ENCODE measurements at places on chromosomes 13 and 19.
A peak's percentile ranks its signal among the peaks of the same experiment; 100 is the strongest.

- DNase-seq = no peak
Measured at GRCh38 chr13:40275636-40276035, 390.8 kb downstream of the FOXO1 start.

- DNase-seq = no peak
Measured at GRCh38 chr19:49328741-49329140, 3.8 kb upstream of the SLC6A16 start.

DNA sequence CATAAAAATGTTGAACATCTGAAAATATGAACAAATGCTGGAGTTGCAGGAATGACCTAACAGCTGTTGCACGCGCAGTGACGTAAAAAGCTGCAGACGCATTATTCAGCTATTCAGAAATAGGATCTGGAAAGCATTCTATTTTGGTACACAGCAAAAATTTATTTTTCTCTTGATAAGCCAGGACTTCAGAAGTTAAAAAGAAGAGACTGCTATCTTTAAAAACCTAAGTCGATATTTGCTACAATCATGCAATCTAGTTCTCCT, 36.9 kb upstream of the STARD13 start:
- DNase-seq = no peak

- DNase-seq = no peak
Measured at GRCh38 chr19:3458229-3459088, 21.9 kb downstream of the SMIM24 start.

GRCh38 chr13:66218583-66218982, 1011.6 kb downstream of the PCDH9 start:
- DNase-seq = no peak

GRCh38 chr13:45847554-45848224, 3.9 kb downstream of the SIAH3 start:
- no peak for DNase-seq

DNA sequence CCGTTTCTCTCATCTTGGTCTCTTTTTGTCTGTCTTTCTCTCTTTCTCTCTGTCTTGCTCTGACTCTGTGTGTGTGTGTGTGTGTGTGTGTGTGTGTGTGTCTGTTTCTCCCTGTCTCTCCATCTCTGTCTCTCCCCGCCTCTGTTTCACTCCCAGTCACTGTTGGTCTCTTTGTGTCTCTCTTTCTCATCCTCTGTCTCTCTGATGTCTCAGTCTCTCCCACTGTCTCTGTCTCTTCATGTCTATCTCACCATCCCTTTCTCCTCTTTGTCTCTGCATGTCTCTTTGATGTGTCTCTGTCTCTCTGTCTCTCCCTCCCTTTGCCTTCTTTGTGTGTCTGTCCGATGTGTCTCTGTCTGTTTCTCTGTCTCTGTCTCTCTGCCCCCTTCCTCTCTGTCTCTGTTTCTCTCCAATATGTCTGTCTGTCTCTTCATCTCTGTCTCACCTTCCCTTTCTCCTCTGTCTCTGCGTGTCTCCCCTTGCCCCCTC, 2.5 kb downstream of the NFIC start:
- DNase-seq = no peak

GRCh38 chr13:72781451-72782439, at the start of the genes DIS3 and PIBF1:
TSS of gene DIS3 (minus strand) at chr13:72781900. CDS start at chr13:72781832, 68 bp downstream.
TSS of gene PIBF1 (plus strand) at chr13:72782133. CDS start at chr13:72783470, 1,337 bp downstream.
- DNase-seq = peak; percentile 95

- DNase-seq = no peak
Measured at GRCh38 chr13:49042476-49042875, 66.8 kb downstream of the FNDC3A start.

GRCh38 chr13:86581706-86582105, 782.5 kb upstream of the SLITRK6 start:
- no peak for DNase-seq

GRCh38 chr13:107867701-107868661, 347.4 kb downstream of the LIG4 start:
- DNase-seq = no peak

GRCh38 chr13:74040200-74040599, 94.0 kb downstream of the KLF12 start:
- DNase-seq = no peak

DNA sequence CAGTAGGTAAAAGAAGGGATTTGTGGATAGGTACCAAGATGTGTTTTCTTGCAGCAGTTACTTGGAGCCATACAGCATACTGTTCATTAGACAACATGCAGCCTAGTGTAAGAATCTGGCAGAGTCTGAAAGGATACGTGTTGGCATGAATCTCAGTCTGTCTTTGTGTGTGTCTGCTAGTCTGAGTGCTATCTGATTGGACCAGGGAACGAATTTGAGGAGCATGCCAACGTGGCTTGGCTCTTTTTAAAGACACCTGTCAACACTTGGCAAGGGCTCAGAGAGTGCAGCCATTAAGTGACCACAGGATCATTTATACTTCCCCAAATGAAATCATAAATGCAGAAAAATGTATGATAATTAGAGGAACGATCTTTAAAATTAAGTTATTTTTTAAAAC, 27.6 kb upstream of the ATXN8OS start:
- DNase-seq = no peak

DNA sequence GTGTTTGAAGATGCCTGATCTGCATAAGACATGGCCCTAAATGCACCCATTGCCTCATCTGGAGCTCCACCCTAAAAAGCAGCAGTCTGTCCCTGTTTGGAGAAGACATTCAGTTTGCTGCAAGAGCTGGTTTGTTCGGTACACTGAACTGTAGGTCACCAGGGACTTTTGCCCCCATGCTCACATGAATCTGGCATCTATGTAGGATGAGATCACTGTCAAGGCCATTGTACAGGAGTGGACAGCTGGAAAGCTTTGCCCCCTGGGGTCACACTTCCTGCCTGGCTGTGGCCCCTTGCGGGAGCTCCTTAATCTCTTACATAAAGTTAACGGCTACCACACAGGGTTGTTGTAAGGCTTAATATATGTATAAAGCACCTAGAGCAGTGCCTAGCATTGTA, 73.0 kb downstream of the IPO5 start:
- no peak for DNase-seq

GRCh38 chr13:99078017-99078771, 100.3 kb upstream of the DOCK9 start:
- no peak for DNase-seq

DNA sequence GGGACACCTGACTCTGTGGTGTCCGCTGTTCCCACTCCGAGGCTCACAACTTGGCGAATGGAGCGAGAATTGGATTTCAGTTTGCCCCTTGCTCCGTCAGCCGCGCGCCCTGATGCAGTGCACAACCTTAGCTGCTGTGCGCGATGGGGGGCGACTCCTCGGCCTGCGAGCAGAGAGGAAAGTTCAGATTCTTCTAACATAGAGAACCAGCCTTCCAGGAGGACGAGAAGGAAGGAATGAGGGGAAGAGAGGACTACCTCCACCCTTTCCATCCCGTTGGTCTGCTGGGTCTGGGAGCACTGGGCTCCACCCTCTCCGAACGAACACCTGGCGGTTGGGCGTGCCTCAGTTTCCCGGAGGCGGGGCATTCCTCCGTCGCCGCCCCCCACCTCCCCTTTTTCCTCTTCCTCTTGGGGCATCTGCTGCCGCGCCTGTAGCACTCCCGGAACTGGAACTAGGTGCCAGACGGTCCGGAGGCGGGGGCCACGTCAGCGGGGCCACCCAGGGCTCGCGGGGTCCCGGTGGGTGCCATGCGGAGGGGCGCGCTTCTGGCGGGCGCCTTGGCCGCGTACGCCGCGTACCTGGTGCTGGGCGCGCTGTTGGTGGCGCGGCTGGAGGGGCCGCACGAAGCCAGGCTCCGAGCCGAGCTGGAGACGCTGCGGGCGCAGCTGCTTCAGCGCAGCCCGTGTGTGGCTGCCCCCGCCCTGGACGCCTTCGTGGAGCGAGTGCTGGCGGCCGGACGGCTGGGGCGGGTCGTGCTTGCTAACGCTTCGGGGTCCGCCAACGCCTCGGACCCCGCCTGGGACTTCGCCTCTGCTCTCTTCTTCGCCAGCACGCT, at the start of gene KCNK6:
Gene KCNK6 (plus strand): TSS at position 425 of the 838 bp plus-strand sequence. CDS start 106 bp downstream, at position 531.
- DNase-seq = peak; percentile 18

GRCh38 chr13:67090856-67091255, 139.3 kb downstream of the PCDH9 start:
- no peak for DNase-seq

DNA sequence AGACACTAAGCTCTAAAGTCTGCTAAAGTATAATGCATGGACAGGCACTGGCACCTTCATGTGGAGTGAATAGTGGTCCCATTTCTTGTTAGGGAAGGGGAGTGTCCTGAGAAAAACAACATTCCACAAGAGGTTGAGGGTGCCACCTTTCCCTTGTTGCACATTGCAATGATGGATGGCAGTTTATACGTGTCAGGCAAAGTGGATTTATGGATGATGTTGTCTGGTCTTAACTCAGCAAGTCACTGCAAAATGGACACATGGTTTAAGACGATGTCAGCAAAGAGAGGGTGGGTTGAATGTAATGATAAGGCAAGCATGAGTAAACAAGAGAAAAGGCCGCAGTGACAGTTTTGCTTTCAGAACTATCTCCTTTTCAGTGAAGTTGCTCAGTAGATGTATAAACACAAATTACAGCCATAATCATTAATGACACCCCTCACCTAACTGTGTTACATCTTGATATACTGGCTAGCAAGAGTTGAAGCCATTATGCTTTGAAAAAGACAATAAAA, 19.6 kb upstream of the CBY2 start:
- DNase-seq = no peak

- DNase-seq = no peak
Measured at GRCh38 chr19:4933528-4933927, 24.2 kb downstream of the UHRF1 start.

DNA sequence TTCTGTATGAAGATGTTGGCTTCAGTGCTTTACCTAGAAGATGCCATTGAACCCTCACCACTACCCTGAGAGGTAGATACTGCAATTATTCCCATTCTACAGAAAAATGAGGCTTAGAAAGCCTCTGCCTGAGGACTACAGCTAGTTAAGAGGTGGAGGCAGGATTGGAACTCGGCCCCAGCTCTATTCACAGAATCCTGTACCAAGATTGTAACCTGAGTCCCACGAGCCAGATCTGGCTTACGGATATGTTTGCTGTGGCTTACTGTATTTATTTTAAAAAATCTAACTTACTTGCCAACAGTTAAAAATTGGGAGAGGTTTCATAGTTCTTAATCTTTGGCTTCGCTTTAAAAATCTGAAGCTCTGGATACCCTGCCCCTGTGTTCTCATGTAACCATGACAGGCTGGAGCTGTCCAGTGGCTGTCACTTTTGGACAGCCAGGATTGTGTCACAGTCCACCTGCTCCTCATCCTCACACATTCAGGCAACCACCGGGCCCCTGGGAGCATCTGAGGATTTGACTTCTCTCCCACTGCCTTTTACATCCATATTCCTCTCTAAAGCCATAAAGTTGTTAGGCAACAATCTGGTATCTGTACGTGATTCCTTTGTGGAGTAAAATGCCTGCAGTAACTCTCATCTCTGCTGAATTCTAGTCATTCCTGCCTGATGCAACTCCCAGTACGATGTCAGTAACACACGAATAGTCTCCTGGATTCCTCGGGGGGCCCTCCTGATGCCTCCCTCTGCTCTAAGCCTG, 160.8 kb upstream of the SERP2 start:
- no peak for DNase-seq

DNA sequence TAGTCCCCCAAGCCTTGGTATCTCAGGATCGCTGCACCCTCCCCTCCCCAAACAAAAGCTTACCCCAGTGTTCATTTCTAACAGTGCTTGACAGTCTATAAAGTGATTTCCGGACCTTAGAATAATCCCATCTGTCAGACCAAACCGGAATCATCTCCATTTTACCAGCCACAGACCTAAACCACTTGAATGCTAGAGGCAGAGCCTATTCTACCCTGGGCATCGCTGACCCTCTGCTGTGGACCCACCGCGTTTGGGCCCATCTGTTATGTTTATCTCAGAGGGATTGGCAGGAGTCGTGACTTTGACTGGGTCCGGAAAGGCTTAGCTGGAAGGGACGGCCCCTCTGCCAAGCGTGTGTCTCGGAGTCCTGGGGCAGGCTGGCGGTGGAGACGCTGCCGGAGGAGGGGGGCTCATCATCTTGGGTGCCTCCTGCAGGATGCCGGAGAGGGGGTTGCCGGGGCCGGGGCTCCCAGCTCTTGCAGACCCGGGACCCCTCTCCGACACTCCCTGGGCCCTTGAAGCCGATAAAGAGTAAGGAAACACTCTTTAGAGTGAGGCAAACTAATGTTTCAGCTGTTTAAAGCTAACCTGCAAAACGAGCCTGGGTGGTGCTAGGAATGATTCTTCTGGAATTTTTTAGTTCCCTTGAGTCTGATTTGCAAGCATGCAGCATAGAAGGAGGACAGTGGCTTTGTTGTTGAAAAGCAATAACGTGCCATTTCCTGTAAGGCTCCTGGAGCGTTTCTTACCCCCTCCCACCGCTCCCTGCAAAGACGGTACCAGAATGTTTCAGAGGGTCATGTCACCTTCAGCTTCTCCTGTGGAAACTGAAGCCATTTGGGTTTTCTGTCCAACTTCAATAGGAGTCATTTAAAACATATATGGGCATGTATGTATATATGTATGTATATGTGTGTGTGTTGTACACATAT, 1.3 kb downstream of the SLC25A42 start:
- peak; percentile 15 for DNase-seq

GRCh38 chr13:31556376-31556775, 182.9 kb upstream of the RXFP2 start:
- DNase-seq = no peak

DNA sequence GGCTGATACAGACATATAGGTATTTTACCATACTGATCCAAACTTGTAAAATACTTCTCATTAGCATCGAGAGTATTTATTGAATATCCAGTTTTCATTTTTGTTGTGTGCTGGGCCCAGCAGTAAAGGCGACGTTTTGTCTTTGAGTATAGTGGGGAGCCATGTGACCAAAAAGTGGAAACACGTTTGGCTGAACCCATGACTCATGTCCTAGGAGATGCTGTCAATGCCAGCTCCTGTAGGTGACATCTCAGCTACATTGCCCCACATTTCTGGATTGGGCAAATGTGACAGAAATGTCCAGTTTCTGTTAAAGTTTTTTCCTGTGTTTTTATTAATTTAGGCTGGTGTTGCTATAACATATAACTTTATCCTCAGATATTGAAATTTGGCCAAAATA, 26.1 kb upstream of the GTF3A start:
- DNase-seq = no peak

GRCh38 chr13:73215823-73216222, 157.0 kb downstream of the KLF5 start:
- DNase-seq = no peak

All from stimulated activated CD4-positive, alpha-beta T cell treated with anti-CD3 and anti-CD28 coated beads, Interleukin-12 subunit alpha, Interleukin-12 subunit beta, amount 100 ng/mL, for 24 hours (primary cell).